Brain pericyte (primary cell): ENCODE measurements at places on chromosomes 1 and 21.

GRCh38 chr1:156884560-156885184 is 8.8 kb upstream of the PEAR1 start:
- DNase-seq: no peak

GRCh38 chr1:207841901-207842300 is 69.0 kb downstream of the CD34 start:
- no peak for DNase-seq

DNA sequence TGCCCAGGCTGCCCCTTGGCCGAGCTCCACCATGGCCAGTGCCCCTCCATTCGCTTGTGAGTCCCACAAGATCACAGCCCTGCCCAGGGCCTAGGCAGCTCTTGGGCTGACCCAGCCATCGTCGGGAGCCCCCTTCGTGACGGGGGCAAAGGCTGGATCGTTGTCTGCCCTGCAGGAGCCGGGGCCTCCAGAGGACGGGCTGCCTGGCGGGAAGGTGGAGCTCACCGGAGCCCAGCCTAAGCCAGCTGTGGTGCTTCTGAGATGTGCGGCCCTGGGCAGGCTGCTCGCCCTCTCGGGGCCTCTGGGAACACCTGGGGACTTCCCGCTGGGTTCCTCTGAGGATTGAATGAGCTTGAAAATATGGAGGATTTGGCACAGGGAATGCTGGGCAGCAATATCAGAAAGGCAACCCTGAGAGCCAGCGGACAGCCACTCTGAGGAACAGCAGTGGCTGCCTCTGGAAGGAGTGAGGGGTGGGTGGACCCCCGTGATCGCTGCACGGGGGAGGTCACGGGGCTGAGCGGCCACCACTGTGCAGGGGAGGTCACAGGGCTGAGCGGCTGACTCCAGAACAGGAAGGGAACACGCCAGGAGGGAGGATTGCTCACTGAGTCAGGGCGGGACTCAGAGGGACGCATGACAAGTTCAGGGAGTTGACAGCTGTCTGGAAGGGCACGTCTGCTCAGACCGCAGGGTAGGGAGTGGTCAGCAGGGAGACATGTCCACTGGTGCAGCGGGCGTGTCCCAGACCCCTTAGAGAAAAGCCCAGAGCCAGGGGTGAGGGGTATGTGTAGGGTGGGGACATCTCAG is 19.3 kb downstream of the TP73 start:
- no peak for DNase-seq

- DNase-seq: no peak
Observed at GRCh38 chr1:58727364-58727763, 27.5 kb upstream of the MYSM1 start.

DNA sequence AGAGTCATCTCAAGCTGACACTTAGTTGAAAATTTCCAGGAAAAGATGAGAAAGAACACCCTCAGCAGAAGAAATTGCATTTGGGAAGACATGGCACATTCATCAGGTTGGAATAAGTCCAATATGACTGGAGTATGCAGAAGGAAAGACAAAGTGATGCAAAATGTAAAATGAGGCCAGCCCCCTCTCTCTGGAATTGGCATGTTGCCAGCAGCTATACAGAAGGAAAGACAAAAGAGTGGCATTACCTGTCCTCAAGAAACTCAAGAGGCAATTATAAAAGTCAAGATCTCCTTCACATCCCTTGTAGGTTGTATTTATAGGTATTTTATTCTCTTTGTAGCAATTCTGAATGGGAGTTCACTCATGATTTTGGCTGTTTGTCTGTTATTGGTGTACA is 426.3 kb downstream of the AGBL4 start:
- DNase-seq: no peak

DNA sequence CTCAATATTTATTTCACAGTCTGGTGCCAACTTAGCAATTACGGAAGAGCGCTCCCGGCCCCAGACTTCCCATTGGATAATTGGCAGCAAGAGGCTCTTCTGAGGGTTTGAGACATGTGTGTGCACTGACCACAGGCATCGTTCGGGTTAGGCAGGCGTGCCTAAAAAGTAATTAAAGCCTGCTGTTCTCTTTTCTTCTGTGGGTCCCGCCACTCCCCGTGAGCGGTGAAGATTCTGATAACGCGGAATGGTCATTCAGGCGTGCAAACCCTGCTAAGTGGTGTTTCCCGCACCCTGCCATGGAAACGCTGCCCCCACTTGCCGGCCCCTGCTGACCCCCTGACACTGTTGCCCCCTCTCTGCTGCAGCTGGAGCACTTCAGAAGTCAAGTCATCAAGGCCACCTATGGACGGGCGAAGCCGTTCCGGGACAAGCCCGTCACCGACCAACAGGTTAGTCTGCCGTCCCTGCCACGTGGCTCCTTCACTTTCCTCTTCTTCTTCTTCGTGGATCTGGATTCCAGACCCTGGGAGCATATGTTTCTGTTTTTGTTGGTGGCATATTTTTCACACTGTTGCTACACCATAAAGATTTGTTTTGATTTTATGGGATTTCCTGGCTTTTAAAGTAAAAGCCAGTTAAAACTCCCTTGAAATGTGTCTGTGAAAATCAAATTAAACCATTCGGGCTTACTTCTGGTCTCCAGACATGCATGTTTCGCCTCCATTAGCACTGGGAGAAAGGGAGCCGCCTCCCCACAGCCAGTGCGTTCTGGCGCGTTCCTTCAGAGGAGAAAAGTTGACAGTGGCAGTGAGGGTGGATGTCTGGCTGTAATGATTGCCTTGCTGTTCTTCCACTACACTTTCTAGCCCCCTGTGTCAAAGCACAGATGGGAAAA is 79.9 kb downstream of the FHAD1 start:
- no peak for DNase-seq

GRCh38 chr1:9657521-9658032 is 6.0 kb downstream of the PIK3CD start:
- no peak for DNase-seq

GRCh38 chr1:22258698-22259097 is 115.8 kb upstream of the WNT4 start:
- no peak for DNase-seq

DNA sequence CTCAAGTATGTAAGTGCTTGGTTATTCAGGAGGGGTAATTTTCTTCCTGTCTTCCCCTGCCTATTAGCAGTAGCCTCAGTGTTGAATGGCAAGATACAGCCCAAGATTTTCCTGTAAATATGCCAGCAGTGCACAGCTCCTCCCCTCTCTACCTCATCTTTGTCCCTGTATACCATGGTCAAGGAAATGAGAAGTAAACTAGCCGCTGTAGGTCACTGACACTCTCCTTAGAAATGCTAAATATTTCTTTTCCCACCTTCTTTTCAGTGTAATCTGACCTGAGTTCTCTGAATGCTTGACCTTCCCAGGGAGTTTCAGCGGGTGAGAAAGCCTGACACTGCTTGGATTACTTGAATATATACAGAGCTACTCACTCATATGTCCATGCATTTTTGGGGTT is 84.1 kb upstream of the ZNF326 start:
- no peak for DNase-seq

DNA sequence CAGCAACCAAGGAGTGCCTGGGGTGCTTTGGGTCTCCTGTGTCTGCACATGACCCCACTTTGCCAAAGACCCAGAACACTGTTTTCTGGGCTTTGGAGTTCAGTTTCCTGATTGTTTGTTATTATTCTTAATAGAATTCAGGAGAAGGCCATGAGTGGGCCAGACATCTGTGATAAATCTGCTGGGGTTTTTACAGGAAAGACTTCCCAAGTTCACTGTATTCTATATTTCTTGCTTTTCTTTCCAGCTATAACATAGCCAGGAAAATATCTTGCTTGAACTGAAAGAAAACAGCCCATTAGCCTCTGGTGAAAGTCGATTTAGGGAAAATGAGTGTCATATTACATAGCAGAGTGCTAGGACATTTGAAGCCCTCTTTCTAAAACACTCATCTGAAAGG is 345.1 kb upstream of the USP24 start:
- no peak for DNase-seq

- DNase-seq: no peak
Observed at GRCh38 chr1:27496604-27497155, 6.7 kb upstream of the WASF2 start.

DNA sequence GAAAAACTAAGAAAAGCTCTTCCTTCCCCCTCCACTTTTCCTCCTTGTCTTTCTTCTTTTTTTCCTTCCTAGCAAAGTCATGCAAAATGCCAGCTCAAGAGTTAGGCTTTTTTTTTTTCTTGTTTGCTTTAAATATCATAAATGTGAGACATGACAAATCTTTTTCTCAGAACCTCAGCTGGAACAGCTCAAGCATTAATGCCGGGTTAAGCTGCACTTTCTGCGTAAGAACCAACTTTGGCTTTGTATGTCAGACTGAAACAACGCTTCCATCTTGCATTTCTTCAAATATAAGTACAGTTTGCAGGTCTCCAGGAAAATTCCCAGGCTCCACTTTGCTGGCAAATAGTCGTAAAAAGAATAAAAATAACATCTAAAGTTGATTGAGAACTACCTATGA is 20.7 kb upstream of the LMO4 start:
- DNase-seq: no peak

DNA sequence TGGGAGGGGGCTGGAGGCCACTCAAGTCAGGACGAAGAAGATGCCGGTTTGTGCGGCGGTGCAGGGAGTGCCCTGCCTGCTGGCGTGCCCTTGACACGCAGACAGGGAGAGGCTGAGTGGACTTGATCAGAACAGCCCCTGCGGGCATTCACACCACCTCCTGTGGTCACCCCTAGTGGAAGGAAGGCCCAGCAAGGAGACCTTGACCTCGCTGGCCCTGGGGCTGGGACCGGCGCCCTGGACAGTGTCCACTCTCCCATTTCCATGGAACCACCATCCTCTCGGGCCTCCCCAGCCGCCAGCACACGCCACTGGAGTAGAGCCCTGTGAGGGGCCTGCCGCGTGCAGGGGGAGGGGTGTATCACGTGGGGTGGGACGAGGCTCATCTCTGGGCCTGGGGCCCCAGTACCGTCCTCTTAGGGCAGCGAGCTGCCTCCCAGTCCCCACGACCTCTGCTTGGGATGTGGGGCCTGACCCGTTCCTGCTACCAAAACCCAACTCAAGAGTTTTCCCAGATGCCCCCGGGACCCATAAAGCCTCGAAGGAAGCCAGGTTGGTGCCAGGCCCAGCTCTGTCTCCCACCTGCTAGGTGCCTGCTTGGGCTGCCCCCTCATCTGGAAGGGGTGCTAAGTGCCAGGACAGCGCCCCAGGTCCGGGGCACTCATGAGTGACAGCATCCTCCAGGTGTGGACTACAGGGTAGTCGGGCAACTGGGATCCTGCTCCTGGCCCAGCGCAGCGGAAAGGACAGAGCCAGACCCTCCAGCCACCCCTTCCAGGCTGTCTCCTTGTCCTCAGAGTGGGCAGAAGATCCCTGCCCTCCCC is 62.8 kb downstream of the SLX9 start:
- no peak for DNase-seq

GRCh38 chr1:161502181-161502580 is 3.1 kb upstream of the FCGR2A start:
- DNase-seq: no peak

- DNase-seq: no peak
Observed at GRCh38 chr21:45207839-45208626, 79.7 kb downstream of the POFUT2 start.

- no peak for DNase-seq
Observed at GRCh38 chr1:156383023-156383422, 14.0 kb downstream of the RHBG start.

DNA sequence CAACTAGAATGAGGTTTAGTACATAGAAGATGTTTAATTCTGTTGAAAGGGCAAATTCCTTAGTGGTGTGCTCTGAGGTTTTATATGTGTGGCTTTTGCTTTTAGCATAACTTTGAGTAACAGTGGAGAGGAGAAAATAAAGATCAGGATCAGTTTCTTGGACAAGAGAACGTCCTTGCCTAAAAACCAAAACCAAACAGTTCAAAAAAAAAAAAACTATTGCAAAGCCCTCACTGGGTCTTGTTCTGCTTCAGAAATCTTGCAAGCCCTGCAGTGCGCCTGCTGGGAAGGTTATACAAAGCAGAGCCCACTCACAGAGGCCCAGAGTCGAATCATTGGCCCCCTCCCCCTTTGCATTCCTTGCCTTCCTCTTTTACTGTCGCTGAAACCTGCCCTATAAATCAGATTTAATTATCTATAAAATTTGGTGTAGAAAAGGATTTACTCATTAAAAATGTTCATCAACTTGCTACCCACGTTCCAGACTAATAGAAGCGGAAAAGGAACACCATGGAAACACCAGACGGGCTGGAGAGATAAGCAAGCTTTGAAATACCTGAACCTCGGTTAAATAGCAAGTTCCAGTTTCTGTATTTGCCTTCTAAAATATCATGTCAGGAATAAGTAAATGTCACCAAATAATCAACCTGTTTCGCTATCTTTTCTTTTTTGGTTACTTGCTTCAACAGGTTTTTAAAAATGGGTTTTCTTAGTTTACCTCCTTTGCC is 201.6 kb upstream of the PTBP2 start:
- DNase-seq: no peak

DNA sequence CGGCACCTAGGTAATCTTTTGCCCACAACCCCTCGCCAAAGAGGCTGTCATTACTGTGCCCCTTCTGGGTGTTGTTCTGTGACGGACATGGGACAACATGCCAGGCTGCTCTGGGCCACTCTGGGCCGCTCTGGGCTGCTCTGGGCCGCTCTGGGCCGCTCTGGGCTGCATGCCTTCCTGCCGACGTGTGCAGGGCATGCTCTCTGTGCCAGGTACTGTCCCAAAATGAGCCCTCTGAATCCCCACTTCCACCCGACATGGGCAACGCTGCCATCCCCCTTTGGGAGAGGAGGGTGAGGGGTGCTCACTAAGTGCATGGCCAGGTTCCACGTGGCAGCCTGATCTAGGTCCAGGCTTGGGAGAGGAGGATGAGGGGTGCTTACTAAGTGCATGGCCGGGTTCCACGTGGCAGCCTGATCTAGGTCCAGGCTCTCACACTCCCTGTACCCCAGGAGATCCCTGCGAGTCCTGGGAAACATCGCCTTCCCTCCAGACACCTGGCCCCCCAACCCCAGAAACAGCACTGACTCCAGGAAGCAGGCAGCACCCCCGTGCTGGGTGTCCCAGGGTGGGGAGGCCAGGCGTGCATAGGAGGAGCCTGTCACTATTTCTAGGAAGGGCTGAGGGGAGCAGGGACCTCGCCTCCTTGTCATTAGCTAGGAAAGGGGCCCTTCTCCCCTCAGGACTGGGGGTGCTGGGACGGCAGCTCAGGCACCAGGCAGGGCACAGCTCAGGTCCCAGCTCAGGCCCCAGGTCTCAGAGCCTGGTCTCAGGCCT is 16.5 kb downstream of the TTC34 start:
- DNase-seq: no peak

- no peak for DNase-seq
Observed at GRCh38 chr1:210641582-210641981, 312.9 kb downstream of the HHAT start.

GRCh38 chr1:32540605-32541004 is 1.4 kb downstream of the ZBTB8A start:
- DNase-seq: no peak

- no peak for DNase-seq
Observed at GRCh38 chr1:157994704-157995582, 1.5 kb downstream of the KIRREL1 start.

DNA sequence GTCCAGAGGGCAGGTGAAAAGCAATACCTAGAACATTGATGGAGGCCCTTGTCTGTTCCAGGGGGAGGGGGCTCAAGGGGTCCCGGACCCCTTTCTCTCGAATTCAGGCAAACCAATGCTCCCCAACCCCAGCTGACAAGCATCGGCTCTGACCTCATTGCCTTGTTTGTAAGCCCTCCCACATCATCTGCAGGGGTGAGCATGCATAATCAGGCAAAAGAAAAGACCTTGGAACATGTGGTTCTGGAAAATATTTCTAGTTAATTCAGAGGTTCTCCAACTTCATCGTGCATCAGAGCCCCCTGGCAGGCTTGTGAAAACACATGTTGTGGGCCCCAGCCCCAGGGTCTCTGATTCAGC is 231.3 kb downstream of the TOMM20 start:
- DNase-seq: no peak
